Breast epithelium (tissue), 4 donors: ENCODE measurements at places on chromosomes 7 and 10. TPM values are rescaled to one million over a fixed set of nuclear protein-coding genes. Genes with fewer than 3 reads are reported as not detected.

The ANKRD61 gene
- total RNA-seq, result 0.33 TPM

DNA sequence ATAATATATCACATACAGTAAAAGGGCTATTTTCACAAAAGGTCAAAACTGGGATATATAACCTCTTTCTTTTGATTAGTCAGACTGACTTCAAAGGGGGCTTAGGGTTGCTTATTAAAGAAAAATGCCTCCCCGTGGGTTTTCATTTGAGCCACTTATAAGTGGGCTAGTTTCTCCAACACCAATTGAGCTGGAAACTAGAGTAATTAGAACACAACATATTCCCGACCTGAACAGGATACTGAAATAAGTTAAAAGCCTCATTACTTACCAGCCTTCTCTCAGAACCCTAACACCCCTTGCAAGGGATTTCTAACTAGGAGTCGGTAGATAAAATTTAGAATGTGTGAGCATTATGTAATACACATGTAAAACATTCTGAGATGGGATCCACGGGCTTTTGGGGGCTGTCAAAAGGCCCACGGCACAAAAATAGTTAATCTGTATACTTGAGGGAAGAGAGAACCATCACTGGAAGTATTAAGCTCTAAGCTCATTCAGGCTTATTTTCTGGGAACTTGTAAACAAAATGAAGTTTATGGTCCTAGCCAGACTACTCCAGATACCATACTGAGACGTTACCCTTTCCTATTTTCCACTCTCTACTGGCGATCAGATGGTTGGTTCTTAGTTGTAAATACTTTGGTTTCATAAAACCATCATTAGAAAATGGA is 29.3 kb upstream of the KMT2E start:
- no peak for DNase-seq
- no peaks in the 10 kb centered on the region for H3K36me3 ChIP-seq
- peak overlapping the region; percentile 100 for H3K27ac ChIP-seq
- H3K4me3 ChIP-seq, result peak overlapping the region; percentile 83
- peaks cover 18% of the 10 kb centered on the region for H3K4me1 ChIP-seq
- no peaks in the 10 kb centered on the region for H3K27me3 ChIP-seq

DNA sequence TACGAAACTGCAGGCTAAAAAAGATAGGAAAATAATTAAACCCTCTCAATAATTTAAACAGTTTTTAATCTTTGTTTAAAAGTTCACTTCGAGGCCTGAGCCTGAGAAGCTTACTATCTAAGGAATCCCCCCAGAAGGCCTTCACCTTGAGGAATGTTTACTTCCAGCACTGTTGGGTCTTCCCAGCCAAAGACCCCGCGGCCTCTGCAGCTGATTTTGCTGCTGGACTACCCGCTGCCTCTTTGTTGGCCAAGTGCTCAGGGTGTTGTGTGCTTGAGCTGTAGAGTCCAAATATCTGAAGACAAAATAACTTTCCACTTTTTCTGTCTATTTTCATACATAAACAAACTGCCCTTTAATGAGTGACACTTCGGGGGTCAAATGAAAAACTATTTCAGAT is 292.7 kb downstream of the GLRX3 start:
- H3K36me3 ChIP-seq, result no peaks in the 10 kb centered on the region
- H3K4me3 ChIP-seq, result no peak overlapping the region
- H3K27ac ChIP-seq, result no peak overlapping the region
- H3K4me1 ChIP-seq, result no peaks in the 10 kb centered on the region

DNA sequence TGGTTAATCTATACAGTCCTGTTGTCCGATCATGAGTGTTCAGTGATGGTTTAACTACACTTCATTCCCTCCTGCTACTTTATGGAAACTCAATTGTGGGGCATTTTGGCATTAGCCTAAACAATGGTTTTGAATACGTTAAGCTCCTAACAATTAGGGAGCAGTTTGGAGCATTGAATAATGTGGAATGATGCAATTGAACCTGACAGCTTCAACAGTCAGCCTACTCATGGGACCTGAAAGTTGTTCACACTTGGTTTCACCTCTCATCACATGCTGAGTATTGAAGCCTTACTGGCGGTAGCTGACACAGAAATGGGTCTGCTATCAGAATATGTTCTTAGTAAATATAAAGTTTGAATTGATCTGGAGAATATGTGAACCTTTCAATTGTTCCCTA is 186.1 kb downstream of the MLLT10 start:
- H3K4me3 ChIP-seq, result no peak overlapping the region
- no peak for DNase-seq
- no peaks in the 10 kb centered on the region for H3K27me3 ChIP-seq
- no peaks in the 10 kb centered on the region for H3K36me3 ChIP-seq

- no peaks in the 10 kb centered on the region for H3K4me1 ChIP-seq
- H3K27me3 ChIP-seq, result no peaks in the 10 kb centered on the region
- DNase-seq, result no peak
- H3K27ac ChIP-seq, result no peak overlapping the region
- no peak overlapping the region for H3K4me3 ChIP-seq
- H3K36me3 ChIP-seq, result no peaks in the 10 kb centered on the region
These were observed 84.0 kb downstream of the LYZL1 start for GRCh38 chr10:29372920-29373319.

DNA sequence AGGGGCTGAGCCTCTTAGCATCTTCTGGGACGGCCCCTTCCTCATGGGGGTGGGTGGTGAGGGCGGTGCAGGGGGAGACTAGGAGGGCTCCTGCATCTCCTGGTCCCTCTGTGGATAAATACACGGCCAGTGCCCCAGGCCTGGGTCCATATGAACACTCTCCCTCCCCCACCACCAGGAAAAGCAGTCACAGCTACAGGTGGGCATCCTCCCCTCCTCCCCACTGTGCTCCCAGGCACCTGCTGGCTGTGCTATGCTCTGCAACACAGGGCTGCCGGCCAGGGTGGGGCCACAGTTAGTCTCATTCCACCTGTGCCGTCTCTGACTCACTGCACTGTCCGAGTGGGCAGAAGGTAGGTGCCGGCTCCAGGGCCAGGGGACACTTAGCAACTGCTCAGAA is 87.3 kb upstream of the INSIG1 start:
- no peak overlapping the region for H3K27ac ChIP-seq
- H3K4me3 ChIP-seq, result no peak overlapping the region
- peak; percentile 50 for DNase-seq
- no peaks in the 10 kb centered on the region for H3K4me1 ChIP-seq
- H3K36me3 ChIP-seq, result no peaks in the 10 kb centered on the region

DNA sequence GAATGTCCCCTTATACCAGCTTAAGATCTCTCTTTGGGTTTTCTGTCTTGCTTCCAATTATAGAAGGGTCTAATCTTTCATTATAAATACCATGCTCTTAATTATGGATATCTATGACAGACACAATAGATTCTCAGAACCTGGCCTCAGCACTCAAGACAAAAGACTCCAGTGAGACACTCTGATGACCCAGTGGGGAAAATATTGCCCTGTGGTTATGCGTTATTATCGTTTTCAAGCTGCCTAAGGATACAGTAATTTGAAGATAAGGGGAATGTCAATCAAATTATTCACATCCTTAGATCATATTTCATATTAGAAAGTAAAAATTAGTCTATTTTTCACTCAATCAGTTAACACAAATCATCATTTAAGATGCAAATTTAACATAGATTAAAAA is 748.8 kb downstream of the XPNPEP1 start:
- no peaks in the 10 kb centered on the region for H3K36me3 ChIP-seq
- no peak overlapping the region for H3K4me3 ChIP-seq
- H3K27ac ChIP-seq, result no peak overlapping the region
- no peaks in the 10 kb centered on the region for H3K4me1 ChIP-seq
- no peak for DNase-seq

- DNase-seq, result no peak
- H3K4me1 ChIP-seq, result peaks cover 12% of the 10 kb centered on the region
- peak overlapping the region; percentile 66 for H3K27ac ChIP-seq
- no peaks in the 10 kb centered on the region for H3K27me3 ChIP-seq
These were observed 99.0 kb downstream of the UBE2H start for GRCh38 chr7:129853661-129854268.

- H3K4me3 ChIP-seq, result no peak overlapping the region
- no peaks in the 10 kb centered on the region for H3K36me3 ChIP-seq
- H3K4me1 ChIP-seq, result no peaks in the 10 kb centered on the region
- H3K27ac ChIP-seq, result no peak overlapping the region
- no peak for DNase-seq
These were observed 302.5 kb downstream of the BMPER start for GRCh38 chr7:34207810-34208209.

DNA sequence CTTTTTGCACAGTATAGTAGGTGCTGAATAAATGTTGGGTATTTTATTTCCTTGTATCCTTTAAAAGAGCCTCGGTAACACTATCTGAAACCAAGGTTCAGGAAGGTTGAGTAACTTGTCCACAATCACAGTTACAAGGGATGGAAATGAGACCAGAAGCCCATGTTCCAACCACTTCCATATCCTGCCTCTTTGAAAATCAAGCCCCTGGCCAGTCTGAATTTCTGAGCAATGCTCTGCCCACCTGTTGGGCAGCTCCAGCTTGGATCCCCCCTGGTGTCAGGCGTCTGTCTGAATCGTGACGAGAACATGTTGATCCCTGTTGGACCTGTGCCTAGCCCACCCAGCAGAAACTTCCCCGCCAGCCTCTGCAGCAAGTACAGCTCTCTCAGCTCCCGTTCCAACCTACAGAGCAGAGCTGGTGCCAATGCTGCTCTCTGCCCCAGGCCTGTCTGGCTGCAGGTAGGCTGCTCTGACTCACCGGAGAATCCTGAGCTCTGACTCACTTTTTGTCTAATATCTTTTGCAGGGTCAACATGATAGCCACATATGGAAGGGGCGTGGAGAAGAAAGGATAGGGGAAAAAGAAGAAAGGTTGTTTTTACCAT is 595.5 kb downstream of the INHBA start:
- H3K36me3 ChIP-seq, result no peaks in the 10 kb centered on the region
- H3K4me1 ChIP-seq, result no peaks in the 10 kb centered on the region
- H3K27ac ChIP-seq, result peak overlapping the region; percentile 83
- H3K4me3 ChIP-seq, result no peak overlapping the region
- no peaks in the 10 kb centered on the region for H3K27me3 ChIP-seq
- DNase-seq, result peak; percentile 70

DNA sequence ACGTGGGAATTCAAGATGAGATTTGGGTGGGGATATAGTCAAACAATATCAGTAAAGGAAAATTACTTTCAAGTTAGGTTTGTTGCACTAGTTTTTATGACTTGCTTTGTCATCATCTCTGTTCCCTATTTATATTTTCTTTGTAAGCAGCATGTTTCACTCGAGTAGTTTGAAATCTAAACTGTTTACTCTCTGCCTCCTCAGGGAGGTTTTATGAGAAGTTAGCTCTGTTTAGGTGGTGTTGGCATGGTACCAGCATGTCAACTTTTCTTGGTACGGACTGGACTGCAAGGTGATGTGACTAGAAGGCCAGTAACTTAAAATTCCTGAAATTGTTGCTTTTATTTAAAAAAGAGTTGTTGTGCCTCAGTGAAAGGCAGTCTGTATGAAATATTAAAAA is 59.2 kb upstream of the MTPN start:
- no peaks in the 10 kb centered on the region for H3K4me1 ChIP-seq
- no peaks in the 10 kb centered on the region for H3K36me3 ChIP-seq
- H3K4me3 ChIP-seq, result no peak overlapping the region
- H3K27me3 ChIP-seq, result no peaks in the 10 kb centered on the region
- no peak overlapping the region for H3K27ac ChIP-seq
